ENCODE measurements at places on chromosomes 3 and 15.

DNA sequence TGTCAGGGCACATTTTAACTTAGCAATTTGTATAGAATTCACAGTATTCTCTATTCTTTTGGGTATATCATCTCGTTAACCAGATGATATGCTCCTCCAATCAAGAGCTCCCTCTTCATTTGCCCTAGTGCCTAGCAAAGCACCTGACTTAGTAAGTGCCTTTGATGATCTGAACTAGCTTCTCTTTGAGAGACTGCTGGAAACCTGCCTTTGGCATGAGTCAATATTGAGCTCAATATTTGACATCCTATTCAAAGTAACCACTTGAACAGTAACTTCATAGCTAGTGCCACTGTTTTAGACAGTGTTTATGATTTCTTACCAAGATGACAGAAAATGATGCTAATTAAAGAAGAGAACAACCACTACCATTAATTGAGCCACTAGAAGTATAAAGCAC, 696.3 kb upstream of the UBE2E2 start:
- DNase-seq: no peak

DNA sequence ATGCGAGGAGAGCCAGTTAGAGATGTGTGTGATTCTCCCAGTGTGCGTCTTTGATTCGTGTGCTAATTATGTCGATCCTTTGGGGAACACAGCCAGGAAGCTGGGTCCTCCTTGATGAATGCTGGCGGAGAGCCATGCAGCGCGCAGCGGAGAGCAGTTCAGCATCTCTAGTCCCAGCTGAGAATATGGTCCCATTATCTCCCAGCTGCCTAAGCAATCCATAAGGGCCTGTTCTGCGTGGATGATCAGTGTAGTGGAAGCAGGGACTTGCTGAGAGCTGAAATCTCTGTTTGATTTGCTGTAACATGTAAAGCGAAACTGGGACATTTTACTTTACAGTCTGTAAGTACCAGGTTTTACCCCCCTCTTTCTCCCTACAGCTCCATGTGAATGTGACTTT, 412.7 kb downstream of the CNTN4 start:
- DNase-seq: no peak

GRCh38 chr3:151218136-151218535, 15.1 kb upstream of the GPR171 start:
- DNase-seq: no peak

DNA sequence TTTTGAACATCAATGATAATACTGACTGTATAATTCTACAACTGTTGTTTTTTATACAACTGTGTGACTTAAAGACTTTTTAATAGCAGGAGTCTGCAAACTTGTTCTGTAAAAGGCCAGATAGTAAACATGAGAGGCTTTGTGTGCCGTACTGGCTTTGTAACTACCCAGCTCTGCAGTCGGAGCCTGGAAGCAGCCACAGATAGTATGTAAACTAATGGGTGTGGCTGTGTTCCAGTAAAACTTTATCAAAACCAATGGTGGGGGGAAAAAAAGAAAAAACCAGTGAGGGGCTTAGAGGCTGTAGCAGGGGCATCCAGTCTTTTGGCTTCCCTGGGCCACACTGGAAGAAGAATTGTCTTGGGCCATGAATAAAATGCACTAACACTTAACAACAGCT, 11.9 kb downstream of the ASB7 start:
- no peak for DNase-seq

- no peak for DNase-seq
These were observed 231.5 kb upstream of the TLE3 start for GRCh38 chr15:70329179-70329578.

DNA sequence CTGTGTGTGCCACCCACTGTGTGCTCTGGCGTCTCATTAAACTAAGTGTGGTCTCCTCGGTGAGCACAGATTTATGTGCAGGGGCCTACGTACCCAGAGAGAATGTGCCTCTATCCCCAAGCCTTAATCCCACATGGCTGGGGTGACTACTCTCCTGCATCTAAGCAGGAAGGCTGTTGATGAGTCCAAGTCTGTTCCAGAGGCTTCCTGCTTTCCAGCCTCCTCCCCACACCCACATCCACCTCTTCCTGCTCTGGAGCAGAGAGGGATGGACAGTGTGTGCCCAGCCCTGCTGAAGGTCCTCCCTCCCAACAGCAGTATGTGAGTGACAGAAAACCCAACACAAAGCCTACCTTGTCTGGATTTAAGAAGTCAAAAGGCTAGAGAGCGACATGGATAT, 38.8 kb upstream of the BCL2L10 start:
- DNase-seq: no peak

- DNase-seq: no peak
These were observed 329.0 kb upstream of the AZI2 start for GRCh38 chr3:28677581-28677980.

- no peak for DNase-seq
These were observed 405.5 kb upstream of the TPM1 start for GRCh38 chr15:62636823-62637573.

DNA sequence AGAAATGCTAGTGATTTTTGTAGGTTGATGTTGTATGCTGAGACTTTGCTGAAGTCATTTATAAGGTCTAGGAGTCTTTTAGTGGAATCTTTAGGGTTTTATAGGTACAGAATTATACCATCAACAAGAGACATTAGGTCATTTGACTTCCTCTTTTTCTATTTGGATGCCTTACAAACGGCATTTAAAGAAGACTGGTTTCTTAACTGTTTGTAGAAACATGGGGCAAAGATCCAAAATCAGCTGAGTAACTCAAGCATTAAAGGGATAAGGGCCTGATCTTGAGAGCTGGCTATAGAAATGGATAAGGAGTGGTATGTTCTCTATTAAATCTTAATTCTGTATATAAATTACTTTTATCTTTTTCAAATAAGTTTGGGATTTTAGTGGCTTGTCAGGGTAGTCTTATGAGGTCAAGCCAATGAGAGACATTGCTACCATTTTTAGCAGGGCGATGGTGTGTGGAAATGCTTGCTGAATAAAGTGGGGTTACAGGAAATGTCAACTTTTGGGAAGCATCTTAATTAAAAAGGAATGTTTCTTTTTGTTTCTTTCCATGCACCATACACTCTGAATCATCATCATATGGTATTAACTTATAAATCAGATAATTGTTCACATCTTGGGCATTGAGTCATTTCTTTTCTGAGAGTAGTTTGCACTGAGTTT, 197.7 kb upstream of the GBE1 start:
- DNase-seq: no peak

DNA sequence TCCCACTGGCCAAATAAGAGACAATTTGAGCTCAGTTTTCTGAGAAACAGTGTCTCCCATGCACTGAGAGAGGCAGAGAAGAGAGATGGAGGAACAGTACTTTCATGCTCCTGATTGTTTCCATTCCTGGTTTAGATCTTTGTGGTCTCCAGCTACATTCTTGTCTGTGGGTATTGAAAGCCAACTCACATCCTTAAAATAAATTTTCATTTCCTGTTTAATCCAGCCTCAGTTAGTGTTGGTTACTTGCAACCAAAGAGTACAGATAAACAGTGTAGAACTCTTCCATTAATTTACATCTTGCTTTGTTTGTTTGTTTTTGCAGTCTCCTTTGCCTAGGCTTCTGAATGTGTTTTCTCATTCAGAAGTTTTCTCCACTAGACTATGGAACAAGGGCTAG, 123.7 kb upstream of the CLSTN2 start:
- no peak for DNase-seq

- no peak for DNase-seq
These were observed 15.9 kb downstream of the GATM start for GRCh38 chr15:45362419-45362818.

- no peak for DNase-seq
These were observed 1259.0 kb downstream of the ZPLD1 start for GRCh38 chr3:103693831-103694230.

DNA sequence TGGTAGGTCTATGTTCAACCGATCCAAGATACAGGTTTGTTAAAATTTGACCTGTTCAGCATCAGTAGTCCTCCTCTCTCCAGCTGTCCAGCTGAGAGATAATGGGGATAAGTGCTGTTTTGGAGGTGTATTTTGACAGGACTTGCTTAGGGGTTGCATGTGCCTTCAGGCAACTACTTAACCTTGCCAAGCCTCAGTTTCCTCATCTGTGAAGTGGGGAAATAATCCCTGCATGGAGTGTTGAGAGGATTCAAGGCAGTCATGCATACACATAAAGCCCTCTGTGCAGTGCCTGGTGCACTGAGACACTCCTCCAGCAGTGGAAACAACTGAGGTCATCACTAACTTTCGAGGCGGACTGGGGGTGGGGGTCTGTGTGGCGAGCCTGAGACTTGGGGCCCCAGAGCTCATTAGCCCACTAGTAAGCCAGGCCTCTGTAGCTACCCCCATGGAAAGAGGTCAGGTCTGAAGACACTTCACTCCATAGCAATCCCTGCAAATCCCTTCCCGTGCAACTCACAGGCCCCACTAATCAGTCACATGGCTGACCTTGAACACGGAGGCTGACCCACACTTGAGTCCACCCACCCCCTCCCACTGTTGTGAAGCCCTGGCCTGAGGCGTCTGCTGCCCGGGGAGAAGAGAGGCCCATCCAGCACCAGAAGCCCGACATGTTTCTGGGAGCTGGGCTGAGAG, 25.9 kb upstream of the SLC6A6 start:
- no peak for DNase-seq

- DNase-seq: no peak
These were observed 180.0 kb downstream of the CBLB start for GRCh38 chr3:105688821-105689220.

GRCh38 chr3:66302288-66302687, 81.5 kb downstream of the SLC25A26 start:
- DNase-seq: no peak
